ENCODE measurements at places on chromosomes 1 and 21.

DNA sequence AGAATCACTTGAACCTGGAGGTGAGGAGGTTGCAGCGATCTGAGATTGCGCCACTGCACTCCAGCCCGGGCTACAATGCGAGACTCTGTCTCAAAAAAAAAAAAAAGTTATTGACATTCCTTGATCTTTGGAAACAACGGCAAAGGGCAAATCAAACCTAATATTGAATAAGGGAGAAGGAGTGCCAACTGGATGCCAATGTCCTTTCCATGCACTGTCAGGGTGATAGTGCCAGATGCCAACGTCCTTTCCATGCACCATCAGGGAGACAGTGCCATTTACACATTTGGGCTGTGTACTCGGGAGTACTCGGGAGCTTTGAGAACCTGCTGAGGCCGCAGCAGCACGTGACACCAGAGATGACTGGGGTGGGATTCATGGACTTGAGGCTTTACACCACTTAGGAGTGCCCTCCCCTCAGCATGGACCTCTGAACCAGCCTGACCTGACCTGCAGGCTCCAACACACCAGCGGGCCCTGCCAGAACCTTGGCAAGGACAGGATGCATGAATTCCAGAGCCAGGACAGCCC, 34.5 kb upstream of the SOD1 start:
- DNase-seq = no peak

DNA sequence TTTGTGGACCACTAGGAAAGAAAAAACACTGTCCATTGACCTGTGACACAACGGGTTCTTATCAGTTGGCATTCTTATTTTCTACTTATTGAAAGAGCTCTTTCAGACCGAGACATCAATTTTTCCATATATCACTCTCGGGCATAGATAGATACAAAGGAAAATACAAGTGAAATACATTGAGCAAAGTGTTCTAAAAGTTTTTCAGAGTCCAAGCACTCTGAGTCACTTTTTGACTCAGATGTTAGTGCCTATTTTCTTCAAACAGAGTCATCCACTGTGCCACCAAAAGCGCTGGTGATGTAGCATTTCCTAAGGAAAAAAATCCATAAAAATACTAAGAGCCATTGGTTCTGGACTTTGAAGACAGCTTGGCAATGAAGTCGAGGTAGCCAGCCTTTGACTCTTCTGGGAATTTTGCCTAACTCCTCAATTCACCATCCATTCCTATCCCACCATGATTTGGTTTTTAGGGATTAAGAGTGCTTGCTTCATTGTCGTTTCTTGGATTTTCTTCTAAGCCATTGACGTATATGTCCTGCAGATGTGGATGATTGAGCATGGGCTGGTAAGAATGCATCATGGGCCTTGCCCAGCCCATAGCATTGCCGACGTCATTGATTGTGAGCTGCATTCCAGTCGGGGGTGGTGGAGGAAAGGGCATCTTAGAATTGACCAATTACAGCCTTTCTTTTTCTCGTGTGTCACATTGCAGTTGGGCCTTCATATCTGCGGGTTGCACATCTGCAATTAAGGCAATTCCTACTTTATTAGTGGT, 10.6 kb downstream of the GALNT2 start:
- no peak for DNase-seq

DNA sequence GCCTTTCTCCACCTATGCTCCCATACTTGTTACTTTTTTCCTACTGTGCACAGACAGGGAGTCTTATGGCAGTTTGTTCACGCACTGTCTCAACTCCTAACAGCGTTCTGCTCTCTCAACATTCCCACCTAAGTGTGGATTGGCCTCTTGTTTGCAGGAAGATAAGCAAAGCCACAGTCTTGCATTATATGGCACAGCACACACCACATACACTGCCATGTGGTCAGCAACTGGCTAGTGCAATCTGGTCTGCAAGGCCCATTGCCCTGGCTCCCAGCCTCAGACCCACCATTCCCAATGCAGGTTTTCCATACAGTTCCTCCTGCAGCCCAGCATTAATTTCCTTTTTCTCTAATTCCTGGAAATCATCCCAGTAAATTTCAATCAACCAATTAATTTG, 38.3 kb upstream of the LAMC2 start:
- no peak for DNase-seq

DNA sequence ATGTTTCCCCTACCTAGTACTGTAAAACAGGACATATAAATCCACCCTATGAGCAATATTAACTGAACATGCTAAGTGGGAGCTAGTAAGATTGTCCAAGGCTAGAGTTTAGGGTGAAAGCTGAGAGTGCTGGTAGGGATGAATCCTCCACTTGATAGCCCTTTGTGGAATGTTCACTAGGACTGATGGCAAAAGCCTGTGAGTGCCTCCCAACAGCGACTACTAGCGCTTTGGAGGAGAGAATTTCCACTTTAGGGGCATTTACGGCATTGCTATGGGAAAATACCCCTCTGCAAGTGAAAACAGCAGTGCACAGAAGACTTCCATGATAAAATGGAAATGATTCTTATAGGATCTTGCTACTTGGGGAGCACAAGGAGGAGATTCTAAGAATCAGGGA, 35.9 kb downstream of the CFHR5 start:
- DNase-seq = no peak

DNA sequence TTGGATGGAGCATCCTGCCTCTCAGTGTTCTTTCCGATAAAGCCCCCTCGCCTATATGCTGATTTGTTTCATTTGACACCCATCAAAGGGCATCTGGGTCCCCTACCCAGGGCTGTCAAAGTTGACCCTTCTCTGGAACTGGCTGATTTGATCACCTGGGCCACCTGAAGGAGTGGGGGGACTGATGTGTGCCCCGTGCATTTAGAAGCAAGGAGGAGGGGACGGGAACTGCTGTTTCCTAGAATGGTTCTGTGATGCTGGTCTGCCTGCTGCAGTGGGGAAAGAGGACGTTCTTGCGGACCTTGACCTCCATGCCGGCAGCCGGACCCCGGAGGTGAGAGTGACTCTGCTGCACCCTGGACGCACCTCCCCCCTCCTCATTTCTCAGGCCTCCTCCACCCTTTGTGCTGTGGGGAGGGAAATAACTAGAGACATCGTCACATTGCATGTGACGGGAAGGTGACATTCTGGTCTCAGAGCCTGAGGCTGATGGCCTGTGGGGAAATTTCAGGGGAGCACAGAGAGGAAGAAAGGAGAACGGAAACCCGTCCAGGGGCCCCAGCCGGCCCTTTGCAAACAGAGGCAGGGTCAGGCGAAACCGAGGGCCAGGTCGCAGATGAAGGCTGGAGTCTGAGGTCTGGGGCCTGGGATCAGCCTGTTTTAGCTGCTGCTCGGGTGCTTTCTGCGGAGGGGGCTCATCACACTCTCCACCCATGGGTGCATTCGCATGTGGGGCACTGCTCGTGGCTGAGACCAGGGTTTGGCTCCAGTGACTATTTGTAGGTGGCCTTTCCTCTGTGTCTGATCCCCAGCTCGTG, 25.7 kb downstream of the CRYAA start:
- no peak for DNase-seq

DNA sequence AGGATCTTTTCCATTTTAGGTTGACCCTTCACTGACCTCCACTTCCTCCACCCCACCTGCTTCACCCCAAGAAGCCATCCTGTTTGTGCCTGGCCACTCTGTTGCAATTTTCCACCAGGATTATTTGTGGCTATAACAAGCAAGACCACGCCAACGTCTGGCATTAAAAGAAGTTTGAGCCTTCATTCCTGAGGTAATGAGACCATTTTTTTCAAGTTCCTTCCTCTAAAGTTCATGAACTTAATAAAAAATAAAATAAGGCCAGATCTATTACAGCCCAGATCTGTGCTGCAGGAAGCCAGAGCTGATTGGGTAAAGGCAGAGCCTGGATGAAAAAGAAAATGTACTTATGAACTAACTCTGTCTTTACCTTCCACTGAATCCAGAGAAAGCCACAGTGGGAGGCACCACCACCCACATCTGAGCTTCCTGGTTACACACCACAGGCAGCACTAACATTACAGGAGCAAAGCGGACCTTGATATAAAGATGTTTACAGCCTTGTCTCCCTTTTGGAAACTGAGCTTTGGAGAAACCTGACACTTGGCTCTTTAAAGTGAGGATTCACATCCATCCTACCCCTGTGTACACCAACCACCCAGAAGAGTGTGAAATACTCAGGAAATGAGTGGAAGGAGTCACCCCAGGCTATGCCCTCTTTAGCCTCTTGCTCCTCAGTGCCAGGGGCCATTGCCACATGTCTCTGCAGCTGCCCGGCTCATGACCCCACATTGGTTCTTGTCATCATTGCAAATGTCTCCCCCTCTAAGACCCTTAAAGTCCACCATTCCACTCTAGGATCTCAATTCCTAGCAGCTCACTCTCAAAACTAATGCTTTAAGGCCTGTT, 293.6 kb downstream of the PLPP3 start:
- DNase-seq = no peak

DNA sequence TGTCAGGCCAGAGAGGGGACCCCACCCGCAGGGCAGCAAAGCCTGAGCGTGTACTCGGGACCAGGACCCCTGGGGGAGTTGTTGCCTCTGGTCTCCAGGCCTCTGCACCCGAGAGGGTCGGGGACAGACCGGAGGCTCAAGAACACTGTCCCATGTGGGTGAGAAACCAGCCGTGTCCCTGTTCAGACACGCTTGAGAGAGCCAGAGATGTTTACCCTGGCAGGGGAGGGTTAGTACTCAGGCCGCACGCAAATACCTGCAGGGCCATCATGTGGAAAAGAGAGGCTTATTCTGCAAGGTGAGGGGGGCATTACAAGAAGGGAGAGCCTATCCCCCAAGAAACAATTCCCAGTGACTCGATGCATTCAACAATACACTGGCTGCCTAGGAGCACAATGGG, 74.0 kb upstream of the ARHGEF16 start:
- DNase-seq = no peak

DNA sequence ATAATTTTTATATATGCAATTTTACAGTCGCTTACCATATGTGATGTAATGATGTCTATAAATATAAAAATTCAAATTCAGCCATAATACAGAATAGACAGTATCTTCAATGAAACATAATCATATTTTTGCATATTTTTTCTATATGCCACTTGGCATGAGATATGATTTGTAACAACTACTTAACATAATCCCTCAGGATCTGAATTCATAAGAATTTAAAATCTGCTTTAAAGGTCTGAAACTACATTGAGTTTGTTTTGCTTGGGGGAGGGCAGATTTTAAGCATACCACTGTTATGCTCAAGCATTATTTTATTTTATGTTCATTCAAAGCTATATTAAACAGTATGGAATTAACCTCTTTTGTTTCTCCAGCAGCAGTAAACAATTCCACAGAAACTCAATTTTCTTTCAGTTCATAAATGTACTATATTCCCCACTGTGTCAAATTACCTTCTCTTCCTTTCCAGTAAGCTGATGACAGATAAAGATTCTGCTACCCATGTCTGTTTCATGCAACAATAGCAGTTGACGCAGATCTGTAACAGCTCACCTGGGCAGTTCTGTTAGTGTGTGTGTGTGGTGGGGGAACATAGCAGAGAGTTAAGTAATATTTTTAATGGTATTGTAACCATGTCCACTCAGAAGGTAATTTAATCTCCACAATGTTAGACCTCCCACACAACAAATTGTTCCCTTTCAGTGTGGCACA, 224.8 kb downstream of the NTNG1 start:
- DNase-seq = no peak

All from CD4-positive, alpha-beta T cell treated with Interferon gamma for 1 hour (primary cell).